ENCODE measurements at places on chromosomes 5 and 9.

DNA sequence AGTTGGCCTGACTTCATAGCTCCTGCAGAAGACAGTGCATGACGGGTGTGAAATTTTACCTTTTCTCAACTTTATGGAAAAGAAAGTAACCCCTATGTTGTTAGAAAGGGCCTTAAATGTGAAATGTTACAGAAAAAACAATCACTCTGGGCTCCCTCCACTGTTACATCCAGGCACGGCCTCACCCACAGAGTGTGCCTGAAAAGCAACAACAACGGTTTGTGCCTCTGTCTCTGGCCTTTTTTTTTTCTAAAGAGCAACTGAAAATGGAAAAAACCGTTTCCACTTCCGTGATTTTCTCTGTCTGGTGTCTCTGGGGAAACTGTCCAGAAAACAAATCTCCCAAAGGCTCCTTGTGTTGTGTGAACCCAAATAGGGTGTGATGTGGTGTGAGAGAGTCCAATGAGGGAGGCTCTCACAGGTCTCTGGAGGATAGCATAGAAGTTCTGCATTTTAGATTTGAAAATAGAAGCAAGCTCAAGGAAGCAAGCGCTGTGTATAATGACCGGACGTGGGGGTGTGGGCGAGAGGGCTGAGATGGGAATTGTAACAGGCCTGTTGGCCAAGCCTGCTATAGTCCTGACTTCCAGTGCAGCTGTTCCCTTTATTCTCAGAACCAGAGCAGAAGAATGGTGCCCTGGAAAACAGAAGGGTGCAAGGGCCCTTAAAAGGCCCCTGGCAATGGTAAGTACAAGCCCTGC, 221.8 kb upstream of the TUT7 start:
- no peak for DNase-seq

DNA sequence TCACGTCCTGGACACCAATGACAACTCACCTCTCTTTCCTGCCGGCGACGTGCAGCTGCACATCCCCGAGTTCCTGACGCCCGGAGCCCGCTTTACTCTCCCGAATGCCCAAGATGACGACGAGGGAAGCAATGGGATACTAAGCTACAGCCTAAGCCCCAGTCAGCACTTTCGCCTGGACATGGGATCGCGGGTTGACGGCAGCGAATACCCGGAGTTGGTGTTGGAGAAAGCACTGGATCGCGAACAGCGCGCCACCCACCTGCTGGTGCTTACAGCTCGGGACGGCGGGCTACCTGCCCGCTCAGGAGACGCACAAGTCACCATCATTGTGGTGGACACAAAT, 1.1 kb downstream of the PCDHAC1 start:
- DNase-seq = no peak

DNA sequence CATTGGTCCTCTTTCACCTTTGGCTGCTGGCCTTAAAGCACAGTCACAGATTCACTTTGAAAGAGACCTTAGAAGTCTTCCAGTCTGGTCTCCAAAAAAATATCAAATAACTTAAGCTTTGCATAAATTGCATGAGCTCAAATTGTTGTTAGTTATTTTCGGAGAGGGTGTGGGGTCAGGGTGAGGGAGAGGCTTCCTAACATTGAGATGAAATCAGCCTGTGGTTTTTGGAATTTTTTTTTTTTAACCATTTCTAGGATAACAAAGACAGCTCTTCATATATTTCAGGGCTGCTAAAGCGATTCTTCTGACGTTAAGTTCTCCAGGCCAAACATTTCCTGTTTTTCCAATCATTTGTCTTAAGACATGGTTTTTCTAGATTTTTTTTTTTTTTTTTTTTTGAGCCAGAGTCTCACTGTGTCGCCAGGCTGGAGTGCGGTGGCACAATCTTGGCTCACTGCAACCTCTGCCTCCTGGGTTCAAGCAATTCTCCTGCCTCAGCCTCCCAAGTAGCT, 4.5 kb downstream of the OCLN start:
- DNase-seq = no peak

GRCh38 chr5:176353533-176353932, 8.0 kb downstream of the KIAA1191 start:
- DNase-seq = no peak

DNA sequence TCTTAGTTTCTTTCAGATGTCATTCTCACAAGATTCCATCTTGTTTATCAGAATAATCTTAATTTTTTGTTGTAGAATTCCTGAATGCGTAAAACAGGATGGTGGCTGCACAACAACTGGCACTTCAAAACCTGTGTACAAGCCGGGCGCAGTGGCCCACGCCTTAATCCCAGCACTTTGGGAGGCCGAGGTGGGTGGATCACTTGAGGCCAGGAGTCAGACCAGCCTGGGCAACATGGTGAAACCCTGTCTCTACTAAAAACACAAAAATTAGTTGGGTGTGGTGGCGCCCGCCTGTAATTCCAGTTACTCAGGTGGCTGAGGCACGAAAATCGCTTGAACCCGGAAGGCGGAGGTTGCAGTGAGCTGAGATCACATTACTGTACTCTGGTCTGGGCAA, 10.5 kb upstream of the CCNB1 start:
- DNase-seq = no peak

- DNase-seq = no peak
These were observed 294.0 kb downstream of the EFNA5 start for GRCh38 chr5:107376546-107377276.

DNA sequence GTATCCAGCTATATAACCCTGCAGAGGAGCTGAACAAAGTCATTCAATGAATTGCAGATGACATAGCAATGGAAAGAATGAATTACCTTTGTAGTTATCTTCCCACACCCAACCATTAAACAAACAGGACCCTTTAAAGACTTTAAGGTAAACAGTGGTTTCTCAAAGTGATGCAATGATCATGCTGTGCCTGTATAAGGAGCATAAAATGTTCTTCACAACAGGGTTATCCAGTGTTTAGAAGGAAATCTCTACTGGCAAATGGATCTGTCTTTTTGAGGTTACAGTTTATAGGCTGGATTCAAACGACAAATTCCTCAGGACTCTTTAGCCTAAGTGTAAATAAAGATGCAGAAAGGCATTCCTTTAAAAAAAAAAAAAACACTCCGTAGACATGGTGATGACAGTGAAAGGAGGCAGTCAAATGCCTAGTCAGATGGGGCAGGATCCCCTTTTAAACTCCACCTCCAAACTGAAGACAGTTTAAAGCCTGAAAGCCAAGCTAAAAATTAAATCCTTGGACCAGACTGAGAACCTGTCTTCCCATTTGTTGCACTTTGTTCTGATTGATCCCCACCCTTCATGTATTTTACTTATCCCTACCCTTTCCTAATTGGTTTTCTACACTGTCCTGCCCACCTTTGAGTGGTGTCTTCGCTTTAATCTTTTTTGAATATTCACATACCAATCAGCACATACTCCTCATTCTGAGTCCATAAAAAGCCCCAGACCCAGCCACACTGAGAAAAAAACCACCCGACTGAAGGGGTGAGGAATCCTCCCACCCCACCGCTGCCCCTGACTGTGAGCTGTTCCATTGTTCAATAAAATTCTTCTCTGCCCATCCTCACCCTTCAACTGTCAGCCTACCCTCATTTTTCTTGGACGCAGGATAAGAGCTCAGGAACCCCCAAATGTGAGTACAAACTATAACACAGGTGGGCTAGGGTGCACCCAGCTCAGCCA, 761.3 kb upstream of the DMAC1 start:
- no peak for DNase-seq

DNA sequence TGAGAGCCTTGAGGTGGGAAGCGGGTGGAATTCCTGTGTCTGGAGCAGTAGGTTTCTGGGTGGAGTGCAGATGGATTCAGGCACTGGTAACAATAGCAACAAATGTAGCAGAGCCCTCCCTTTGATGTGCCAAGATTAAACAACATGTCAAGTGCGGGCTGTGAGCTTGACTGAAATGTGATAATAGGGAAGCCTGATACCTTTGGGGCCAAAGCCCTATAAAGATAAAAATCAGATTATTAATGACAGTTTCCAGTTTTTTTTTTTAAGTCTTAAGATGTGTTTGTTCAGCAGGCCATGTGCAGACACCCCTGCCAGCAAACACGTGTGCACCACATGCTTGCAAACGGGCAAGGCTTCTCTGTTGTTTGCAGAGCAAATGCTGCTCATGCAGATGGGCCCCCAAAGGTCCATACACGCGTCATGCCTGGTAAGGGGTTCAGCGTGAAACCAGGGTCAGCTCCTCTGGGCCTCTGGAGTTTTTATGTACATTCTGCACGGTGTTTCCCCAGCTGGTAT, 193.2 kb downstream of the GADD45G start:
- no peak for DNase-seq

DNA sequence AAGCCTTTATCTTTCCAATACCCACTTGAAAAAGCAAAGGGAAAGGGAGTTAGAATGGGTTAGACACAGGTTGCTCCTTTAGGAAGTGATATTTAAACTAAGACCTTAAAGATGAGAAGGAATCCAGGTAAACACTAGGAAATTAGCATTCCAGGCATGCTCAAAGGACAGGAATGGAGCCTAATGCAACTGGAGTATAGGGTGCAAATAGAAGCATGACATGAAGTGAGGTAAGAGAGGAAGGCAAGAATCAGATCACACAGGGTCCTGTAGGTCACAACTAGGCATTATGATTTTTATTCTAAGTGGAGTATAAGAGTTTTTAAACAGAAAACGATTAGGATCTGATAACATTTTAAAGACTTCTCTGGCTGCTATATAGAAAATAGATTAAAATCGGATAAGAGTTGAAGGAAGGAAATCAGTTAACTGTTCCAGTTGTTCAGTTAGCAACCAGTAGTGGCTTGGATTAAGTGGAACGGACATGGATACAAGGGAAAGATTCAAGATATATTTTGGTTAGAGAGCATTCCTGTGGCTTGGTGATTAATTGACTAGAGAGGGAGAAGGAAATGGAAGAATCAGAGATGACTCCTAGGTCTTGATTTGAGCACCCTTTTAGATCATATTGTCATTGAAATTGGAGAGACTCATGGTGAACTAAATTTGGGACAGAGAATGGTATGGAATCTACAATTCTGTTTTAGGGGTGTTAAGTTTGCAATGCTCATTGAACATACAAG, 95.9 kb downstream of the FBXO4 start:
- DNase-seq = no peak

DNA sequence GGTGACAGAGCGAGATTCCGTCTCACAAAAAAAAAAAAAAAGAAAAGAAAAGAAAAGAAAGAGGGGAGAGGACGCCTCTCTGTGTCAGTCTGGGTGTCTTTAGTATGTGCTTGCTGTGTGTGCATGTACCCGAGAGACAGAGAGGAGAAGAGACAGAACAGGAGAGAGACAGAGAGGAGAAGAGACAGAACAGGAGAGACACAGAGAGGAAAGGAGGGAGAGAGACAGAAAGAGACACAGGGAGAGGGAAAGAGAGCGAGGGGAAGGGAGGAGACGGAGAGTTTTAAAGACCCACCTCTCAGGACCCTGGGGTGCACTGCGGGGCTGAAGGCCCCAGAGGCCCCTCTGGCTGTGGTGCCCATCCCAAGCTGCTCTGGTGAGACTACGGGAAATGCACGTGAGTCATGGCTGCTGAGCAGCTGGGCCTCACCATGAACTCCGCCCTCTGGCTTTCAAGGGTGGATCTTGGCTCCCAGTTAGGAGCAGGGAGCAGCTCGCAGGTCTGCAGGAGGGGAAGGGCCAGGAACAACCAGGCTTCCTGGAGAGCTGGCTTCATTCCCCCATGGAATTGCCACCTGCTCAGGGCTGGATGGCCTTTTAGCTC, 7.9 kb downstream of the SLC6A3 start:
- DNase-seq = no peak

GRCh38 chr5:23072179-23072578, 219.0 kb upstream of the CDH12 start:
- DNase-seq = no peak

- DNase-seq = no peak
These were observed 11.3 kb upstream of the ACSL6 start for GRCh38 chr5:132022737-132023136.

DNA sequence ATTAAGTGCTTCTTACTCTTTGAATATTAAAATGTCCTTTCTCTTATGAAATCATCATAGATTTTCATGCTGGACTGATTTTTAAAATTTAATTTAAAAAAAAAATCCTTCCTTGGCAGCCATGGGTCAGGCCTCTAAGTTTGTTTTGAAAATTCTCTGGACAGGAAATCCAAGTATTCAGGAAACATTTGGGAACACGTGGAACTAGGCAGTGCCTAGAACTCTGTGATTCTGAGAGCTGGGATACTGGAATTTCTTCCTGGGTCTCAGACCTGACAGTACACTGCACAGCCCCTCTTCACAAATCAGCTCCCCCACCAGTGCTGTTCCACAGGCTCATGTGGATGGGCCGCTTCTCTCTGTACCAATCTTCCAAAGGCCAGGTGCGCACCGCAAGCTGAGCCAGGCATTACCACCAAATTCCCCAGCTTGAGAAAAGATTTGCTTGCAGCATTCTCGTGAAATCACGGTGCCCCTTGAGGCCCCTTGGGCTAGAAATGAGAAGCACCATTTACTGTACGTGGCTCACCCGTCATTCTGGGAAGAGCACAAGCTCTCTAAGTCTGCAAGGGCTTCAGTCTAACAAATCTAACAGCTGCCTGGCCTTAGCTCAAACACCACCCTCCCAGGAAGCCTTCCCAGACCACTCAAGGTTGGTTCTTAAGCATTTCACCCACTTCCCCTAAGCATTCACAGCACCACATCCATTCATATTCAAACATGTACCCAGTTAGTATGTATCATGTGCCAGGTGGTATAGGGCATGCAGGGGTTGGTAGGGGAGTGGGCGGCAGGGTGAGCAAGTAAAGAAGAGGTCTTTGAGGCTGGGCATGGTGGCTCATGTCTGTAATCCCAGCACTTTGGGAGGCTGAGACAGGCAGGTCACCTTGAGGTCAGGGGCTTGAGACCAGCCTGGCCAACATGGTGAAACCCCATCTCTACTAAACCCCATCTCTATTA, 26.5 kb downstream of the B4GALT1 start:
- no peak for DNase-seq

DNA sequence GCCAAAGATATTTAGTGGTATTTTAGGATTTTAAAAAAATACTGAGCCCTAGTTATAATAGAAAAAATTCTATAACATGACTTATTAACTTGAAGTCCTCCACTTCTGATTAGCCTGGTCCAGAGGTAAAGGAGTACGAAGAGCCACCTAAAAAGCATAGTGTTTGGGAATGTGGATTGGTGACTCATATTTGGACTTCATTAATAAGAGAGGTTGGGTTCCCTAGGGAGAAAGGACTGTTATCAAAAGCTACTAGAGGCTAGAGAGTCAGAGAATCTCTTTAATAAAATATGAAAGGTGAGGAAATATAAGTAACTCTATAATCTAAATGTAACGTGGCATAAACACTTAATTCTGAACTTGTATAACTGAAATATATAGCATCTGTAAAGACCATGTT, 180.7 kb upstream of the TARS1 start:
- DNase-seq = no peak

DNA sequence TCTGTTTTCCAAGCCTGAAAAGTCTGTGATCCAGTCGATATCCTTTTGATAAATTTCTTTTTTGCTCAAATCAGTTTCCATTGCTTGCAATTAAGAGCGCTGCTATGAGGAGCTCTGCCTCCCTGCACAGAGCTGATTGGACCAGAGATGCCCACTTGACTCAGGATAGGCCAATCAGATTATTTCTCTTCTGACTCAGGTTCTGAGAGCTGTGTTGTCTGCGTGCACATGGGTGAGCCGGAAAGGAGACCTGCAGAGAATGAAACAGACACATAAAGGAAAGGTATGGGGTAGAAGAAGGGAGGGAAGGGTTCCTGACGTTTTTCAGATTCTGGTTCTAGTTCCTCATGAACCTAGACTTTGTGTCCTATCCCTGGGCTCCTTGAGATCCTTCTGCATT, 15.8 kb upstream of the FABP6 start:
- DNase-seq = no peak

- DNase-seq = no peak
These were observed at the start of gene LHFPL2 for GRCh38 chr5:78648359-78649210. Gene LHFPL2 (minus strand): TSS chr5:78648772. CDS start chr5:78510213, 138,559 bp downstream.

Data from stimulated activated CD8-positive, alpha-beta memory T cell treated with anti-CD3 and anti-CD28 coated beads, Interleukin-7, amount 100 ng/mL, for 4 hours (primary cell).